ENCODE measurements at places on chromosomes 2 and 18. TPM values are rescaled to one million over a fixed set of nuclear protein-coding genes. Genes with fewer than 3 reads are reported as not detected.

The CPLX4 gene
- not detected for total RNA-seq

The MAL gene
- 237 TPM for total RNA-seq

The UGT1A5 gene
- total RNA-seq: not detected

The BAZ2B gene
- total RNA-seq: 11.3 TPM

The CLASP1 gene
- total RNA-seq: 54.9 TPM

The CDK15 gene
- not detected for total RNA-seq

The DNER gene
- total RNA-seq: not detected

The LCT gene
- total RNA-seq: 0.19 TPM

The TMEM198 gene
- total RNA-seq: 0.69 TPM

The POLR1A gene
- 36.6 TPM for total RNA-seq

The NAT8 gene
- not detected for total RNA-seq

The PROC gene
- not detected for total RNA-seq

The STAMBP gene
- total RNA-seq: 37.2 TPM

Measured in activated CD4-positive, alpha-beta T cell treated with anti-CD3 and anti-CD28 coated beads, Interleukin-2, amount 10 ng/mL, durations not matched to agents 7 days and 5 days (primary cell).